ENCODE measurements at places on chromosomes 11 and 22.

DNA sequence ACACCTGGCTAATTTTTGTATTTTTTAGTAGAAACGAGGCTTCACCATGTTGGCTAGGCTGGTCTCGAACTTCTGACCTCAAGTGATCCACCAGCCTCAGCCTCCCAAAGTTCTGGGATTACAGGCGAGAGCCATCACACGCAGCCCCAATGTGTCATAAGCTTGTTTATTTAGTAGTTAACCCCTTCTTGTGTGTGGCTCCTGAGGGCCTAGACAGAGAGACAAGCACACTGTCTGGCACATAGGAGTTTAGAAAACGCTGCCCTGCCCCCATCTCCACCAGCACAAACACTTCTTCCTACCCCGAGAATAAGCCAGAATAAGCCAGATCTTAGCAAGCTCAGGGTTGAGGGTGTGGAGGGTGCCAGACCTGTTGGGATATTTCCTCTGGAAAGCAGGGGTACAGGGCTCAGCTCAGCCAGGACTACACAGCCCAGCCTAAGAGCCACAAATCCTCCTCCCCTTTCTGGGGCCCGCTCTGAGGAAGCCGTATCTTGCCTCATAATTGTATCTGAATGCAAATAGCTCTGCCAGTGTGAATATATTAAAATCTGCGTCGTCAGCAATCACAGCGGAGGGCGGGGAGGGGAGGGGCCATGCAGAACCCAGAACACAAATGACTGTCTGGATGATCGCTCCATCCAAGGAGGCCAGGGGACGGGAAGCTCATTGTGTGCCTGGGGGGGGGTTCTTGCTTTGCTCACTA, 247.3 kb downstream of the MN1 start:
- no peak for DNase-seq

DNA sequence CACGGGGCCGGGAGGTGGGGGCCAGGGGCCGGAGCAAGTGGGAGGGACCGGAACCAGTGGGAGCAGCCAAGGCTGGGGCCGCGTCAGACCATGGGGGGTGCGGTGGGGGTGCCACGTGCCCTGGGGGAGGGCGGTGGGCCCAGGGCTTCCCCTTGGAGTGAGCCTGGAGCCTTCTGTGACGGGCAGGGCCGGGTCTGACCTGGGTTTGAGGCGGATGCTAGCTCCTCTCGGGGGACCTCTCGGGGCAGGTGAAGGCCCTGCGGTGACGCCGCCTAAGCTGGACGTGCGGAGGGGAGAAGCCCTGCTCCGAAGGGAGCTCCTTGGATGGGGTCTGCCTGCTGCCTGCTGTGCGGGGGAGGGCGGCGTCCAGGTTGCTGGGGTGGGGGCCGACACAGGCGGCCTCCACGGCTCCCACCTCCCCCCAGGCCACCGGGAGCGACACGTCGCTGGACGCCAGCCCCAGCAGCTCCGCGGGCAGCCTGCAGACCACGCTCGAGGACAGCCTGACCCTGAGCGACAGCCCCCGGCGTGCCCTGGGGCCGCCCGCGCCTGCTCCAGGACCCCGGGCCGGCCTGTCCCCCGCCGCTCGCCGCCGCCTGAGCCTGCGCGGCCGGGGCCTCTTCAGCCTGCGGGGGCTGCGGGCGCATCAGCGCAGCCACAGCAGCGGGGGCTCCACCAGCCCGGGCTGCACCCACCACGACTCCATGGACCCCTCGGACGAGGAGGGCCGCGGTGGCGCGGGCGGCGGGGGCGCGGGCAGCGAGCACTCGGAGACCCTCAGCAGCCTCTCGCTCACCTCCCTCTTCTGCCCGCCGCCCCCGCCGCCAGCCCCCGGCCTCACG, 115.0 kb downstream of the CACNA1I start:
- no peak for DNase-seq

- DNase-seq: no peak
Observed at GRCh38 chr22:32674925-32675825, 126.3 kb upstream of the TIMP3 start.

GRCh38 chr11:27425814-27426213, 46.8 kb downstream of the LGR4 start:
- DNase-seq: no peak

GRCh38 chr11:112655371-112655770, 305.8 kb upstream of the NCAM1 start:
- no peak for DNase-seq

GRCh38 chr22:37276776-37277175, 5.5 kb upstream of the CYTH4 start:
- DNase-seq: no peak

DNA sequence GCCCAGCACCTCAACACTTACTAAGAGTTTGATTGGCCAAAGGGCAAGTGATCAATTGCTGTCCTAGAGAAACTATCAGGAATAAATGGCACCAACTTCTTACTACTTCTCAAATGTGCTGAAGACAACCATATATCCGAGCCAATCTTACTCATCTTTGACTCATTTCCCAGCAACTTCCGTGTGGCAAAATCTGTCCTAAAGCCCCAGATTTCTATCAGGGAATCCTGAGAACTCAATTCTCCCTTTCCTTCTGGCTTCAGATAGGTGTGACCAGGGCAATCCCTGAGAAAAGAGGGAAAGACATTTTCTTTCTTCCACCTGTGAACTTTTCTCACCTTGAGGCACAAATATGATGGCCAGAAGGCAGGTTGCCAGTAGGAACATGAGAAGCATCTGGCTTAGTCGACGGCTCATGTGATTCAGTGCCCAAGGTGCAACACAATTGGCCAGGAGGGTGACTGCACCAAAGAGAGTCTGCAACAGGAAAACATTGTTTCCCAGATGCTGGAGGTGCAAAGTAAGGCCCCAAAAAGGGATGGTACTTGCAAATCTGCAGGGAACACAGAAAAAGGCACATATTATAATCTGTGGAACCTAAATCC, 21.8 kb upstream of the SLC22A24 start:
- no peak for DNase-seq

DNA sequence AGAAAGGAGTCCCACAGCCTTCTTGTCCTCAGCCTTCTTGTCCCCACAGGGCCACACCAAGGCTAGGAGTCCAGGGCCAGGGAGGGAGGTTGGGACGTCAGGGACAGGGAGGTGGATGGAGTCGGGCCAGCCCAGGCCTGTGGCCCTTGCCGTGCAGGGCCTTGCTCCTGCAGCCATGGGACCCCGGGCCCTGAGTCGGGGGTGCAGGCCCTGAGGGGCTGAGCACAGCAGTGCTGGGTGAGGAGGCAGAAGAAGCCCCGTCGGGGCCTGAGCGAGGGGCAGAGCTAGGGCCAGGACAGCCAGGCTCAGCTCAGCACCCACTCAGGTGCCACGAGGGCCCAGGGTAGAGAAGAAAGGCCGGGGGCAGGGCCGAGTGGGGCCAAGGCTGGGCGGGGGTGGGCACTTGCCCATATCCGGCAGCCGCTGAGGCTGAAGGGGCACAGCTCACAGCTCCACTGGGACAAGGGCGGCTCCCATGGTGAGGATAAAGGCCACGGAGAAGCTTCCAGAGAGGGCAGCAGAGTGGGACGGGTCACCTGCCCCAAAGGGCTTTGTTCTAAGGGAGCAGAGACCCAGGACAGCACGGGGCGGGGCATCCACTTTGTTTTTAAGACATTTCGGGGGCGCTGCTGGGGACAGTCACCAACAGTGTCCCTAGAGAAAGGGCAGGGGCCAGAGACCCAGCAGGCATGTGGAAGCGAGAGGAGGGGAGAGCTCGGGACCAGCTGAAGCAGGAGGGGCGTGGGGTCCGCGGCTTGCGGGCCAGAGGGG, 3.6 kb downstream of the MLC1 start:
- no peak for DNase-seq

Data from ELF-1 (cell line).